Activated CD4-positive, alpha-beta memory T cell treated with anti-CD3 and anti-CD28 coated beads for 36 hours (primary cell): ENCODE measurements at places on chromosomes 4 and X.

- DNase-seq, result no peak
Observed at GRCh38 chrX:115023139-115023538, 5.7 kb upstream of the IL13RA2 start.

DNA sequence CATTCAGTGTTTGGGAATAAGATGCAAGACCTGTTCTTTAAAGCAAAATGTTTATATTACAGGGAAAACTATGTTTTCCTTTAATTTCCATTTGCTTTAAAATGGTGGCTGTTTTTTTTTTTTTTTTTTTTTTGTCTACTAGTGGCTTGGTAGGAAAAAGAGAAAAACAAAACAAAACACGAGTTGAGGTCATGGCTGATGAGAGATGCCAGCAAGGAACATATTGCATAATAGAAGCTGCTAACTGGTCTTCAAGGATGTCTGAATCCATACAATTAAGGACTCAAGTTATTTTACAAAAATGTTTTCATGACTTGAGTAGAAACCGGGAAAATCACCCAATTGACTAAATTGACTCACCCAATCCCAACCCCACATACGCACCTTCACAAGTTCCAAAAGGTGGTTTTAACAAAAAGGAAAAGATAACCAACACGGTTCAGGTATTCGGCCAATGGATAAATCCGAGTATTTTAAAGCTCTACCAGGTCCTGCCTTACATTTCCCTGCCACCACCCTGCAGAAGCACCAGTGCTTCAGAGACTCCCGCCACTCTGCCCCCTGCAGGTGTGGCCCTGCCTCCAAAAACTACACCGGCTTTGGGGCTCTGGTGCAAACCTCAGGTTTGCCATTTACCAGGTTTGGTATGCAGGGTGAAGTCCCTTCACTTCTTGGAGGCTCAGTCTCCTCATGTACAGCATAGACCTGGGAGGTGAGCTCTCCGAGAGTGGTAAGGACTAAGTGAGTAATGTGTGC, 27.1 kb downstream of the PIR start:
- DNase-seq, result peak; percentile 13

- DNase-seq, result no peak
Observed at GRCh38 chr4:2087170-2087569, 28.0 kb downstream of the NAT8L start.

DNA sequence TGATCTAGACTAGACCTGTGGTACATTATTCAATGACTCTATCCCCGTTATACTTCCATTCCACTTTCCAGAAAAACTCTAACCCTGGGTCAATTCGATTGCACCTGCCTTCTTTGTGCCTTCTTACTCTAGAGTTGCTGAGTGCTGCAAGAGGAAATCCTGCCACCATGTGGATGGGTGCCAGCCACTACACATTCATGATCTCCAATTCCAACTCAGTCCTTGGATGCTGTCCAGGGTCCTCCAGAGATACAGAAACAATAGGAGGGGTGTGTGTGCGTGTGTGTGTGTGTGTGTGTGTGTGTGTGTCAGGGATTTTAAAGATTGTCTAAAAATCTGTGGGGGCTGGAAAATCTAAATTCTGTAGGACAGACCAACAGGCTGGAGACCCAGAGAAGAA, 42.9 kb upstream of the INTS6L start:
- peak; percentile 53 for DNase-seq

- no peak for DNase-seq
Observed at GRCh38 chr4:144599621-144600020, 46.3 kb upstream of the HHIP start.

GRCh38 chr4:153079857-153080391, 124.3 kb upstream of the TRIM2 start:
- DNase-seq, result no peak
